ENCODE measurements at places on chromosomes 16 and 17.

DNA sequence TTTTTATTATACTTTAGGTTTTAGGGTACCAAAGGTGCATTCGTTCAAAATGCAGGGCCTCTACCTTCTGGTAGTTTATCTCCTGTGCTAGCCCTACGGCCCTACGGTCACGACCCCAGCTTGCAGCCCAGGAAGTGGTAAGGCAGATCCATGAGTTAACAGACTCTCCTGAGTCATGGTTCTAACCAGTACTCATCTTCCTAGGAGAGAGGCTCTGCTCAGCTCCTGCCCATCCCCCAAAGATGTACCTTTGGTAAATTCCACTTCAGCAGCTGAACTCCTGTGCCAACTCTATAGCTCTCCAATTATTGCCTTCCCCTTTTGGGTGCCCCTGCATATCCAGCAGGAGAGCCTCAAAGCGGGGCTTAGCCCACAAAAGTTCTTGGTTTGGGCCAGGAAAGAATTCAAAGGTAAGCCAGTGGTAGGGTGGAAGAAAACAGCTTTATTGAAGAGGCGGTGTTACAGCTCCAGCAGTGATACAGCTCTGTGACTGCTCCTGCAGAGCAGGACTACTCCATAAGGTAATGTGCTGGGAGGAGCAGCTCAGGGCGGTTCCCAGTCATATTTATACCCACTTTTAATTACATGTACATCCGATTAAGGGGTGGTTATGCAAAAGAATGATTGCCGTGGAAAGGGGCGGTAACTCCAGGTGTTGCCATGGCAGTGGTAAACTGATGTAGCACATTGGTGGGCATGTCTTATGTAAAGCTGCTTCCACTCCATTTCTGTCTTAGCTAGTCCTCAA is 241.4 kb downstream of the PMP22 start:
- no peak for DNase-seq

DNA sequence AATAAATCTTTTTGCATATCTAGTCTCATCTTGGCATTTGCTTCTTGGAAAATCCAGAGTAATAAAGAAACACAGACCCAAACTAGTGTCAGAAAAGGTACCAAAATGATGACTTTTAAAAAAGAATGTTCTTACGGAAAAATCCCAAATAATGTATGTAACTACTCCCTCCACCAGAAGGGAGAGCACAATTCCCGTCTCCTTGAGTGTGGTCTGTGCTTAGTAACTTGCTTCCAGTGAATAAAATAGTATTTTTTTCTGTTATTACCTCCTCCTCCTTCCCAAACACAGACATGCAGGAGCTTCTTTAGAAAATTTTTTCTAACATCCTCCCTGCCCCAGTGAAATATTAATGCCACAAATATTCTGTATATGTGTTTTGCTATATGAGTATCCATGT is 358.1 kb downstream of the ZFHX3 start:
- DNase-seq = no peak

- no peak for DNase-seq
These were observed 114.6 kb upstream of the NOG start for GRCh38 chr17:56478836-56479447.

- DNase-seq = no peak
These were observed 6.8 kb downstream of the SPPL2C start for GRCh38 chr17:45851464-45851863.

GRCh38 chr17:19541445-19541844 is 7.8 kb downstream of the SLC47A1 start:
- DNase-seq = no peak

DNA sequence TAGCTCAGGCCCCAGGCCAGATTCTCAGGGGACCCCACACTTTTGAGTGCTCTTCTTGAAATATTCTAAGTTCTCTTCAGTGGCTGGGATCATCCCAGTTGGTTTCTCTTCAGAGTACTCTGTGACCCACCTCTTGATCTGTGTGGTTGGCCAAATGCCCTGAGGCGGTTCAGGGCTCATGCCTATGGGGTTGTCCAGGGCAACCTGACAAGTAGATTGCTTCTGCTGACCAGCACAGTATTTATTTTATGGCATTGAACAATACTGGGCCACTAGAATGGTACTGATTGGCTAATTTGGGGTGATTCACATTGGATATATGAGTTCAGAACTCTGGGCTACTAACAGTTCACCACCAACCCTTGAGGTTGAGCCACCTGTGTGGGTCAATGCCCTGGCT is 7.4 kb upstream of the GOSR2 start:
- no peak for DNase-seq

DNA sequence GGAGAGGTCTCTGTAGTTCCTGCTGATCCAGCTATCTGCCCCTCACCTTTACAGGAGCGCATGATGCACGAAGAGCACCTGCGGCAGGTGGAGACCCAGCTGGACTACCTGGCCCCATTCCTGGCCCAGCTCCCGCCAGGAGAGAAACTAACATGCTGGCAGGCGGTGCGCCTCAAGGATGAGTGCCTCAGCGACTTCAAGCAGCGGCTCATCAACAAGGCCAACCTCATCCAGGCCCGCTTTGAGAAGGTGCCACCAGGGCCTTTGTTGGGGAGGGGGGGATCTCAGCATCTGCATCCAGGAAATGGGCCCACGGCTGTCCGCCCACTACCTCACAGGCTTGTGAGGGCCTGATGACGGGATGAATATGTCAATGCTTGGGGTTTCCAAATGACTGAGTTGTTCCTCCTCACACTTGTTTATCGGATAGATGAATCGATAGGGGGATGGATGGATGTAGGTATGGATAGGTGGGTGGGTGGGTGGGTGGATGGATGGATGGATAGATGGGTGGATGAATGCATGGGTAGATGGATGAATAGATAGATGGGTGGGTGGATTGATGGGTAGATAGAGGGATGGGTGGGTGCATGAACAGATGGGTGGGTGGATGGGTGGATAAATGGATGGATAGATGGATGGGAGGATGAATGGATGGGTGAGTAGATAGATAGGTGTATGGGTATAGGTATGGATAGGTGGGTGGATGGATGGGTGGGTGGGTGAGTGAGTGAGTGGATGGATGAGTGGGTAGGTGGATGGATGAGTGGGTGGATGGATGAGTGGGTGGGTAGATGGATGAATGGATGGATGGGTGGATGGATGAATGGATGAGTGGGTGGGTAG is 7.0 kb upstream of the KATNB1 start:
- DNase-seq = no peak

DNA sequence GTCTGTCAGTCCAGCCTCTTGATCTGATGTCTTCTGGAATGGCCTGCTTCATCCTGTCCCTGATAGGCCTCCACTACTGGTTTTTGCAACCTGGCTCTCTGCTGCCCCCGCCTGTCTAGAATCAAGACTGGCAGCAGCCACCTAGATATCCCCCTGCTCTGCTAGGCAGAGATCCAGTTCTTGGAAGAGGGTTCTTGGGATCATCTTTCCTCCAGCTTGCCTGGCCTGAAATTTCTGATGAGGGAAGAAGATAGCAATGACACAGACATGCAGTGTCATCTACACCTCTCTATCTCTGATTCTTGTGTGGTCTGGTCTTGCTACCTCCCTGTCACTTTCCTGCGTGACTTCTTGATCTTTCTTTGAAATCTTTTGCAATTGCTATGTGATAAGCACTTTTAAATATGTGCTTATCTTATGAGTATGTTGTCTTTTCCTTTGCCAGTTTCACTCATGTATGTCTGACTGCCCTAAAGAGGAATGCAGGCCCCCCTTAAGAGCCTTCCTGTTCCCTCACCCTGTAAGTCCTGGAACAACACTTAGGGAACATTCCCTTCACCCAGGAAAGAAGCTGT is 20.3 kb upstream of the NFATC3 start:
- DNase-seq = peak; percentile 40

DNA sequence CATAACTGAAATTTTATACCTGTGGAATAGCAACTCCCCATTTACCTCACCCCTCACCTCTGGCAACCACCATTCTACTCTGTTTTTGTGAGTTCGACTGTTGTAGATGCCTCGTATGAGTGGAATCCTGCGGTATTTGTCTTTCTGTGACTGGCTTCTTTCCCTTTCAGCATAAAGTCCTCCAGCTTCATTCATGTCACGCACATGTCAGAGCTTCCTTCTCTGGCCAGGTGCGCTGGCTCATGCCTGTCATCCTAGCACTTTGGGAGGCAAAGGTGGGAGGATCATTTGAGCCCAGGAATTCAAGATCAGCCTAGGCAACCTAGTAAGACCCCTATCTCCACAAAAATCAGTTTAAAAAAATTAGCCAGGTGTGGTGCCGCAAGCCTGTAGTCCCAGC is 278.4 kb downstream of the PARN start:
- no peak for DNase-seq

Measured in activated gamma-delta T cell treated with anti-CD3 and anti-CD28 coated beads, Interleukin-2, amount 50 U/mL, for 16 hours (primary cell).